ENCODE measurements at places on chromosomes 7 and 10. TPM values are rescaled to one million over a fixed set of nuclear protein-coding genes. Genes with fewer than 3 reads are reported as not detected.
A peak's percentile ranks its signal among the peaks of the same experiment; 100 is the strongest.

DNA sequence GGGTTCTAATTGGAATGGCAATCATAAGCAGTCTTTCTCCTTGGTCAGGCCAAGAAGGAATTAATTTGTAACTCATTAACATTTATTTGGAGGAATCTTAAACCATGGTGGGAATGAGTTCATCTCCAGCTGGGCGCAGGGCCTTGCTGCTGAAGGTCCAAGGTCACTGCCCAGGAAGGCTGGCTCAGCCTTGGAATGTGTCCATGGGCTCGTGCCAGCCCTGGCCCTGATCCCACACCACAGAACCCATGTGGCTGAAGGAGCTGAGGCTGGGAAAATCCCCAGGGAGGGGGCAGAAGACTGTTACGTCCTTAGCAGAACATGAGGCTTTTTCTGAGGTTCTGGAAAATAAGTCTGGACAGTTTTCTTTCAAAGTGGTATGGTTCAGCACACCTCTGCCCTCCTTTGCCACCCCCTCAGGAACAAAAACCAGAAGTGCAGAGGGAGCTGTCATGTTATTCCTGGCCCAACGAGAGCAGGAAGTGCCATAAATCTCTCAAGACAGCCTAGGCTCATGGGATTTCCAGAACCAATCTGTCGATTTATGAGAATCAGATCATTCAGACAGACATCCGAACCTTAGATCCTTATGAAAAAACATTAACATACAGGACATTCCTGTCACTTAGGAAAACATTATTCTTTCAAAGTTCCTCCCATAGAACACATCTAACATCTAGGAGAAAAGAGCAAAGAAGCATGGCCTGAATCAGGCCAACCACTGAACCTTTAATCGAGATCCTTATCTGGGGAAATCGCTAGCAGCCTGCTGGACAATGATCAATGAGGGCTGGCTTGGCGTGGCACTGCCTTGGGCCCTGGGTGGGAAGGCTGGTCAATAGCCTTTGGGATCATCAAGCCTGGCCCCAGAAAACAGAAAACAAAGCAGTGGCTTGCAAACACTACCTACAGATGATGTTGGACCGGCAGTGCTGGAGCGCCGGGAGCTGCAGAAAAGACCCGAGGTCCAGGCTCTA lies 134.3 kb downstream of the TAX1BP1 start:
- H3K27ac ChIP-seq = no peak overlapping the region
- peak; percentile 34 for DNase-seq
- H3K27me3 ChIP-seq = no peaks in the 10 kb centered on the region
- no peak overlapping the region for H3K4me3 ChIP-seq

DNA sequence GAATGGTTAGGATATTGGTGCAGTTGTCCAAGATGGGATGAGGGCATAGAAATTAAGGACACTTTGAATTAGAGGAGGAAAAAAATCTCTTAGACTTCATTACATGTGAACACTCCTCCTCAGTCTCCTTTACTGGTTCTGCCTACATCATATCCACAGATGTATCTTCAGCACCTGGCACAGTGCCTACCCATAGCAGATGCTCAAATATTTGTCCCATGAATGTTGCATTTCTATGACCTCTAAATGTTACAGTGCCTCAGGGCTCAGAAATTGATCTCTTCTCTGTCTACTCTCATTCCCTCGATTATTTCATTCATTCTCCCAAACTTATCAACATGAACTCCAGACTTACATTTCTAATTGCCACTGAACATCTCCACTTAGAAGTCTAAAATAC lies 17.1 kb downstream of the CNNM1 start:
- no peaks in the 10 kb centered on the region for H3K27me3 ChIP-seq
- peak; percentile 59 for DNase-seq
- peaks cover 6% of the 10 kb centered on the region for H3K4me1 ChIP-seq
- H3K36me3 ChIP-seq = no peaks in the 10 kb centered on the region
- no peak overlapping the region for H3K4me3 ChIP-seq

DNA sequence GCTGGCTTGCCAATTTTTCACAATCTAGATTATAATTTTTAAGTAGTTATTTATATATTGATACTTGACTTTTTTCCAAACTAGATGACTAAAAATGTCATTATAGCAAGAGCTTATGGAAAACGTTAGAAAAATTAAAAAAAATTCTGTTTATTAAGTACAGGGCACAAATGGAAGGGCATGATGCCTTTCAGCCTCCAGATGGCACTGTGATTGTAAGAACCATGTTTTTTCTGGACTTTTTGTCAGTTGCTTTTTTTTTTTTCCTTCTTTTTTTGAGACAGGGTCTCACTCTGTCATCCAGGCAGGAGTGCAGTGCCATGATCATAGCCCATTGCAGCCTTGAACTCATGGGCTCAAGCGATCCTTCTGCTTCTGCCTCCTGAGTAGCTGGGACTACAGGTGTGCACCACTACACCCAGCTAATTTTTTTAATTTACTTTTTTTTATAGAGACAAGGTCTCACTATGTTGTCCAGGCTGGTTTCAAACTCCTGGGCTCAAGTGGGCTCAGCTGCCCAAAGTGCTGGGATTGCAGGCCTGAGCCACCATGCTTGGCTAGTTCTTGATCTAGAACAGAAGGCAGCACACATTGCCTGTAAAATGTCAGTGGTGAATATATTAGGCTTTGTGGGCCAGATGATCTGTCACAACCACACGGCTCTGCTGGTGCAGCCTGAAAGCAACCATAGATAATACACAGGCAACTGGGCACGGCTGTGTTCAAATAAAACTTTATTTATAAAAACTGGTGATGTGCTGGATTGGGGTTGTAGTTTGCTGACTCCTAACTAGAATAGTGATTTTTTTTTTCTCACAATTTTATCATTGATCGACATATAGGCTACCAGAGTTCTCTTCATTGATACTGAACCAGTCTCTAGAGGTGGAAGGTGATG lies 27.4 kb downstream of the UCMA start:
- H3K4me1 ChIP-seq = no peaks in the 10 kb centered on the region
- peak; percentile 48 for DNase-seq
- H3K4me3 ChIP-seq = no peak overlapping the region
- no peaks in the 10 kb centered on the region for H3K27me3 ChIP-seq
- no peaks in the 10 kb centered on the region for H3K36me3 ChIP-seq

DNA sequence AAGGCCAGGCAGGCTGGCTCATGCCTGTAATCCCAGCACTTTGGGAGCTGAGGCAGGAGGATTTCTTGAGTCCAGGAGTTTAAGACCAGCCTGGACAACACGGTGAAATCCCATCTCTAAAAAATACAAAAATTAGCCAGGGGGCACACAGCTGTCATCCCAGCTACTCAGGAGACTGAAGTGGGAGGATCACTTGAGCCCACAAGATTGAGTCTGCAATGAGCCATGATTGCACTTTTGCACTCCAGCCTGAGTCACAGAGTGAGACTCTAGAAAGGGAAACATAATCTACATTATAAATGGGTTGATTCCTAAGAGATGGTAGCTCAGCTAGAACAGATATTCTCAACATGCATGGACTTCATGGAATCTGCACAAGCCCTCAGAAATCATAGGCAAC lies 6.3 kb upstream of the LIPF start:
- H3K27ac ChIP-seq = no peak overlapping the region
- H3K36me3 ChIP-seq = no peaks in the 10 kb centered on the region
- DNase-seq = peak; percentile 77
- no peaks in the 10 kb centered on the region for H3K27me3 ChIP-seq
- peaks cover 6% of the 10 kb centered on the region for H3K4me1 ChIP-seq

DNA sequence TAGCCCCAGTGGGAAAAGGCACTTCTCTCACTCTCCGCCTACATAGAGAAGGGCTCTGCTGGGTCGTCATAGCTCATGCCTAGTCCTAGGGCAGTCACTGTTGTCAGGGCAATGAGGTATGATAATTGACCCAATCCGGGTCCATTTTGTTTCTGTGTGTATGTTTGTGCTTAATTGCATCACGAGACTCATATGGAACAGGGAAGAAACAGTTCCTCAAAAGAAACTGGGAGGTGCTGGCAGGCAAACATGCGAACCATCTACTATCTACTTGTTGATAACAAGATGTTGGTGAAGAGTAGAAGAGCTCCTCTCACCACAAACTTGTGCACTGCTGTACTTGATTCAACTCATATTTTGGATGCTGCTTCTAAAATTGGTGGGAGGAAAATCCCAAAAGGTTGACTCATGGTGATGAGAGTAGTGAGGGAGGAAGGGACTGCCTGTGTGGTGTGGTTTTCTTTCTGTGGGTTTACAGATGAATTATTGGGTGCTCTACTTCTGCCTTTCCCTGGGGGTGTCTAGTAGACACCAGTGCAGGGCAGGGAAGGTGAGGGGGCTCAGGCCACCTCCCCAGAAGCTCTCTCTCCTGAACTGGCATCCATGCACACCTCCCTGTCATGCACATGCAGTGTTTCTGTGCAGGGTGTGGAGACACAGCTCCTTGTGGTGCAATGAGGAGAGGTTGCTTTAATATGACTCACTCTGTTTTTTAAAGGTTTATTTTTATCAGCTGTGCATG lies 29.4 kb downstream of the LSMEM1 start:
- H3K27ac ChIP-seq = no peak overlapping the region
- H3K36me3 ChIP-seq = no peaks in the 10 kb centered on the region
- peaks cover 7% of the 10 kb centered on the region for H3K4me1 ChIP-seq
- H3K27me3 ChIP-seq = peaks cover 1% of the 10 kb centered on the region
- H3K4me3 ChIP-seq = no peak overlapping the region
- peak; percentile 59 for DNase-seq

DNA sequence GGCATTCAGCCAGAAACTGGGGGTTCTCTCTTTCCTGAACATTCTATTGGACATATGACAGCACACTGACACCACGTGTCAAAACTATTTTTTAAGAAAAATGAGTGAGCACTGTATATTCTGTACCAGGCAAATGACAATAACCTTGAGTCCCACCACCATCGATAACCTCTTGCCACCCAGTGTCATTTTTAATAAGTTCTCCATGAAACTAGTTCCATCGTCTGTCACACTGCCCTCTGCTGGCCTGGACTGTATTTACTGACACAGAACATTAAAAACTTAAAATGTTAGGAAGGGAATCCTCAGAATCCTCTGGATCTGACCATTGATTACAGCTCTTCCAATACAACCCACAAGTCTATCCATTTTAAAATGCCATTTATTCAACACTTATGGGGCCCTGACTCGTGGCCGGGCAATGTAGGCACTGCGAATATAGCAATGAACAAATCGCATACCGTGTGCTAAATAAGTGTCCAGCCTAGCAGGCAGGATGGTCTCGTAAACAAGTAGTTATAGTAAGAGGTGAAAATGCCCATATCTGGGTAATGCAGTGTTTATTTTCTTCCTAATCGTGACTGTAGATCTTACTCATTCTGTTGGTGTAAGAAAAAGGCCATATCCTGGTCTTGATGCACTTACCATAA lies 35.9 kb upstream of the CACNB2 start:
- no peak overlapping the region for H3K27ac ChIP-seq
- H3K27me3 ChIP-seq = no peaks in the 10 kb centered on the region
- DNase-seq = peak; percentile 58
- no peaks in the 10 kb centered on the region for H3K4me1 ChIP-seq
- H3K36me3 ChIP-seq = no peaks in the 10 kb centered on the region
- H3K4me3 ChIP-seq = no peak overlapping the region

Gene ANKRD30A
- polyA plus RNA-seq = not detected

Gene MRLN
- polyA plus RNA-seq = not detected

Gene NKX2-3
- not detected for polyA plus RNA-seq

Gene WDFY4
- polyA plus RNA-seq = 0.06 TPM

All from fibroblast of lung (primary cell).